Activated T-helper 1 cell treated with anti-CD3 and anti-CD28 coated beads, Interleukin-12 subunit alpha, Interleukin-12 subunit beta, Interleukin-2, Interleukin-4 antibody, amounts not matched to agents 30 ng/mL and 10 ng/mL and 1 ng/mL, durations not matched to agents 14 hours and 24 hours and 36 hours (primary cell): ENCODE measurements at places on chromosomes 5 and 9. TPM values are rescaled to one million over a fixed set of nuclear protein-coding genes. Genes with fewer than 3 reads are reported as not detected.

The PGM5 gene
- total RNA-seq, result not detected in 2 replicates

- DNase-seq, result no peak
Measured at GRCh38 chr5:98639274-98639673, 134.2 kb upstream of the RGMB start.

The ANXA2R gene
- total RNA-seq, result 0.88 and 0.93 TPM in 2 replicates

The PCDHB9 gene
- total RNA-seq, result not detected in 2 replicates

GRCh38 chr5:98341038-98342032 is 432.1 kb upstream of the RGMB start:
- DNase-seq, result no peak

GRCh38 chr9:14258156-14258555 is 55.8 kb downstream of the NFIB start:
- DNase-seq, result no peak
